ENCODE measurements at places on chromosomes 5 and 9.

GRCh38 chr5:91272858-91273257 is 110.3 kb downstream of the ARRDC3 start:
- no peak for DNase-seq

DNA sequence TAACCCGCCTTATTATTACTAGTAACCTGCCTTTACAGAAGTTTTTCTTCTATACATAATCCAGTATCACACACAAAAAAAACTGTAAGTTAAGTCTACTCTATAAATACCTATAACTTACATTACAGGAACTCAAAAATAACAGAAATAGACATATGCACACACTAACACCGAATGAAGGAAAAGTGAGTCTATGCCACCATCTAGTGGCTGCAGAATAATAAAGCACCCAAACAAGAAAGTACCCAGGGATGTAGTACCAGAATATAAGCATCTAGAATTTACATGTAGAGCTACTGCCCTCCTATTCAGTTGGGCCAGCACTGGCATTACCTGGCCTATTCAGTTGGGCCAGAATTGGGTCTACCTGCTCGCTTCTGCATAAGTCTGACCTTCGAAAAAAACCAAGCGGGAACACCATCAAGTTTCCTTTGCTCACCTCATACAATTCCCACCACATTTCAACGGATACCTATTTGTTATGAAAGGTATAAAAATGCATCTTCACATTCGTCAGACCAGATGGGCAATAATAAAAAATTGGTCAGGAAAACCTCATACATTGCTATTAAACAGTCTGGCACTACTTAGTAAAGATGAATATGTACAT is 4.0 kb upstream of the NIPSNAP3A start:
- no peak for DNase-seq

- DNase-seq = no peak
These were observed 62.0 kb downstream of the PSMB7 start for GRCh38 chr9:124353166-124353768.

GRCh38 chr5:171157775-171158174 is 151.3 kb upstream of the TLX3 start:
- no peak for DNase-seq

DNA sequence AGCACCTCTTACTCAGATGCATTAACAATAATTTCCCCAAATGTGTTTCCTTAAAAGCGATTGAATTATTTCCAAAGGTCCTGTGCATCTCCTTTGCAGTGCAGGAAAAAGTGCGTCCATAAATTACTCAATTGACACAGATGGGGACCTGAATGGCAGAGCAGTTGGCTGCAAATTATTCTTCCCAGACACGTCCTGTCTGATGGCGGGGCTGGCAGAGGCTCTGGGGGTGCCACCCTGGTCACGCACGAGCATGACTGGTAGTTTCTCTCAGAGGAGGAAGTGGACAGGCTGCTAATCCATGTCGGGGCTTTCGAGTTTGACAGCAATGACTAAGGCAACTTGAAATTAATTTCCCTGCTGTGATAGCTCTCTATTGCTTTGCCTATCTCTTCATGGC is 264.8 kb upstream of the BRINP1 start:
- DNase-seq = no peak

DNA sequence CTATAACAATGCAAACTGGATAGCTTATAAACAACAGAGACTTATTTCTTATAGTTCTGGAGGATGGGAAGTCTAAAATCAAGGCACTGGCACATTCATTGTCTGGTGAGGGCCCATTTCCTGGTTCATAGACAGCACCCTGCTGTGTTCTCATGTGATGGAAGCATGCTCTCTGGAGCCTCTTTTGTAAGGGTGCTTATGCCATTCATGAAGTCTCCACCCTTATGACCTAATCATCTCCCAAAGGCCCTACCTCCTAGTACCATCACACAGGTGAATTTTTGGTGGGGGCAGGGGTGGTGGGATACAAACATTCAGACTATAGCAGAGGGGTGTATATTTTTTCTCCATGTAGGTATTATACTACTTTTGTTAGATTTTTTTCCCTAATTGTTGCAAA is 92.4 kb downstream of the UNC13B start:
- no peak for DNase-seq

- no peak for DNase-seq
These were observed 99.9 kb downstream of the GABRB2 start for GRCh38 chr5:161446655-161447054.

- DNase-seq = no peak
These were observed 24.7 kb upstream of the TMEM250 start for GRCh38 chr9:136143215-136144001.

GRCh38 chr5:91288118-91288916 is 94.8 kb downstream of the ARRDC3 start:
- no peak for DNase-seq

DNA sequence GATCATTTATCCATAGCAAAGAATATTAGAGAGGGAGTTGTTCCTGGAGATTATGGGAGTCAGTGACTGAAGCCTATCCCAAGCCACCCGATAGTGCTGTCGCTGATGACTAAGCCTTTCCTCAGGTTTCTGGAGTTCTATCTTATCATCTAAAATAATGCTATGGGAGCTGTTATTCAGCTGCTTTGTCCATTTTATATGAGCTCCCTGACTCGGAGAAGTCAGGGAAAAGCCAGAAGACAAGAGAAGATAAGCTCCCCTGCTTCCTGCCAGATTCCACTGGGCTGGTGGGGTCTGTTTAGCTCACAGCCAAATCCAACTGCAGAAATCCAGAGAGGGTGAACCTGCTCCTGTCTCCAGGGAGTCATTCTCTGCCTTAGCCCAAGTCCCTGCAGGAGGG is 148.2 kb downstream of the DROSHA start:
- no peak for DNase-seq

- DNase-seq = no peak
These were observed 72.5 kb downstream of the SEMA6A start for GRCh38 chr5:116502138-116502537.

GRCh38 chr9:104993291-104993963 is 65.5 kb upstream of the ABCA1 start:
- DNase-seq = no peak

- DNase-seq = no peak
These were observed 148.3 kb upstream of the CD180 start for GRCh38 chr5:67344870-67345269.

DNA sequence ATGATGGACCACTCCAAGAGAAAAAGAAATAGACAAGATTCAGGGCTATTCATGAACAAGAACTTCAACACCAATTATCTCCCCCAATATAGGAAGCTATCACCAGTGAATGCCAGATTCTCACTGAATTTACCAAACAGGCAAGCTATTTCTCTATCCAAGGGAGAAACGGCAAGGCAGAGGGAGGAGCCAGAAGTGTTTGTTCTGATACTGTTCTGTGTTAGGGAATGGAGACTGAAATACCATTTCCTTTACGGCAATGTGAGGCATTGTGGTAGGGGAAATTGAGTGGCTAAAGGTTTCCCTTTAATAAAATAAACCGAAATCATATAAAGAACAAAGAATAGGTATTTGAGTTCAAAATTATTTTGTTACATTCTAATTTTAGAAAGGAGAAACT is 68.0 kb upstream of the ALDH1A1 start:
- DNase-seq = no peak

- no peak for DNase-seq
These were observed 10.9 kb downstream of the SHOC1 start for GRCh38 chr9:111783857-111784256.

DNA sequence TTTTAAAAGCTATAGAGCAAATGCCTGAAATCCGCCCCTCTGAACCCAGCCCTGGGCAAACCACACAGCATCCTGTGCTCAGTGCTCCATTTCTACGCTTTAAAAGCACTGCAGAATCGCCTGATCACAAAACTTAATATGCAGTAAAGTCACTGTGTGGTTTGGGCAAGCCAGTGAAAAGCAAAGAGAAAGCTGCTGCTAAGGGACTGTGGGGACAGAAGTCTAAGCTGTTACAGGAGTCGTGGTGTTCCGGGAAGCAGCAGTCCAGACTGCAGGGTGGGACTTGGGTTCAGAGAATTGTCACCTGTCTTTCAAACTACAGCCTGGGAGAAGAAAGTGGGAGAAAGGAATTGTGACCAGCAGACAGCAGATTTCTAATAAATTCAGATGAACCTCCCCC is 8.2 kb downstream of the RAPGEF1 start:
- peak; percentile 32 for DNase-seq

DNA sequence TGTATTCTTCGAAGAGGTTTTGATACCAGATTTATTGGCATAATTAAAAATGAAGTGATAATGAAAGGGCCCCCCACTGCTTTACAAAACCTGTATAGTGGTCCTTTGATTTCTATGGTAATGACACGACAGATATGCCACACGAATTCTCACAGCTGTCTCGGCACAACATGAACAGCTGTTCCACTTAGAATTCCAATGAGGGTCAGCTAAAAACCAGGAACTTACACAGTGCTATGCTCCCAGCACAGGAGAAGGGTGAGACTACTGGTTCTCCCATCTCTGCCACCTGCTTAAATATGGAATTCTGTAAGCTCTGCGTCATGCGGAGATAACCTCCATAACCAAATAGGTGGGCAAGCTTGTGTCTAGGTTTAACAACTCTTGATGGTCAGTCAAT is 183.0 kb upstream of the EFNA5 start:
- no peak for DNase-seq

GRCh38 chr5:180433032-180433422 is 61.2 kb upstream of the CNOT6 start:
- DNase-seq = no peak

GRCh38 chr5:75656311-75657003 is 45.2 kb downstream of the ANKDD1B start:
- DNase-seq = no peak

DNA sequence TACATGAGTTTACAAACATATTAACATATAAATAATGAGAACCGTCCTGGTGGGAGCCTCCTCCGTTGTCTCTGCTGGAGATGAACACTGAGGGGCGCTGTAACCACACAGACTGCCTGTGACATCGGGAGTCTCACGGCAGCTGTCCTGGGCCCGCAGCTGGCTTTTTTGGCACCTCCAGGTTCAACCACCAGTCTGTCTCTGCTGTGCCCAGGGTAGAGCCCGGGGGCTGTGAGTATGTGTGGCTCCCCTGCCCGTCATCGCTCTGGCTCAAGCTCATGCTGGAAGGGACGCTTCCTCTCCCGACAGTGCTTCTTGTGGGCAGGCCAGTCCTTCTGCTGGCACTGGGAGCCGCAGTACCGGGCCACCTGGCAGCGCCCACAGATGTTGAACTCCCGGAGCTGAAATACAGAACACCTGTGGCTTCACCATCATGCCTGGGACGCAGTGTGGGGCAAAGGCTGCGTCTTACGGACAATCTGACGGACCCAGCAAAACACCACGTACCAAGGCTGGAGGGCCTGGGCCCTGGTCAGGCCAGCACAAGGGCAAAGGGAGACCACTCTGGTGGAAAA is 3.6 kb upstream of the DPH7 start:
- no peak for DNase-seq

GRCh38 chr9:131688377-131688776 is 51.5 kb downstream of the RAPGEF1 start:
- no peak for DNase-seq

GRCh38 chr5:111225926-111226325 is 1.7 kb downstream of the CAMK4 start:
- DNase-seq = no peak

DNA sequence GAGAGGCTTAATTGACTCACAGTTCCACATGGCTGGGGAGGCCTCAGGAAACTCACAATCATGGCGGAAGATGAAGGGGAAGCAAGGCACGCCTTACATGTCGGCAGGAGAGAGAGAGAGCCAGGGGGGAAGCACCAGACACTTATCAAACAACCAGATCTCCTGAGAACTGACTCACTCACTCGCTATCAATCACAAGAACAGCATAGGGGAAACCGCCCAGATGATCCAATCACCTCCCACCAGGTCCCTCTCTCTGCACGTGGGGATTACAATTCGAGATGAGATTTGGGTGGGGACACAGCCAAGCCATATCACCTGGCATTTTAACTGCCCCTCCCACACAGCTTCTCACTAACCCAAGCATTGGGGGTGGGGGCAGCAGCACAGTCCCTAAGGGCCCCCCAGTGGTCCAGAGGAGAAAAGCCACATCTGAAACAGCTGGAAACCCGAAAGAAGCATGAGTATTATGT is 76.1 kb upstream of the ASS1 start:
- no peak for DNase-seq

DNA sequence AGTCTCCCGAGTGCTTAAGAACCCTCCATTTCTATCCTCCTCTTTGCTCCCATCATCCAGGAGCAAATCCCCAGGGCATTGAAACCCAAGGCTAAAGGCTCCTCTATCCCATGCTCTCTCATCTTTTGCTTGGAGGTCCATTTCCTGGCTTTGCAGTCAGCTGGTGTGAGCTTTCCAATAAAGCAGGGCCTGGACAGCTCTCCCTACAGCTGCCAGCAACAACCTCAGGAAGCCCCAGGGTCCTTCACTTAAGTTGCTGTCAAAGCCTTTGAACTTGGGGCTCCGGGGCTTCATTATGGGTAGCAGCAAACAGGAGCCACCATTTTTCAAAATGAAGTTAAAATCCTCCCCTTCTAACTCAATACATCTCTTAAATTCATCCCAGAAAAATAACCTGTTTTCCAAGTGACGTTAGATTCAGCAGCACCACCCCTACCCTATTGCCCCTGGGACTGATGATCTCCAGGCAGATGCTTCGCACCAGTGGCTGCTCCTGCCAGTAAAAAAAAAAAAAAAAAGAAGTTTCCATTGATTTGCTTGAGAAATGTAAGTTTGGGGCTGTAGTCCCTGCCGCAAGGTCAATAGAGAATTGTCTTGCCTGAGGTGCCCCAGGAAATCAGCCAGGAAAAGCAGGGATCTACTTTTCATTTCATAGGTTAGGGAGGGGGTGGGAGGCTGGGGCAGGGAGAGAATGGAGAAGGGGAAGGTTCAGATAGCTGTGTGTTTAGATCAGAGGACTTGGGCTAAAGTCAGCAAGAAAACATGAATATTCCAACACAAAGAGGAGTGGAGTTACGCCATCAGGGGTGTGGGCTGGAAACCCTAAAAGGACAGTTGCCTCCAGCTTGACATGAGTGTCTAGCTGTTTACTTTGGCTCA is 83.8 kb upstream of the IL6ST start:
- no peak for DNase-seq

- DNase-seq = no peak
These were observed 73.7 kb downstream of the ARHGEF37 start for GRCh38 chr5:149654883-149655505.

DNA sequence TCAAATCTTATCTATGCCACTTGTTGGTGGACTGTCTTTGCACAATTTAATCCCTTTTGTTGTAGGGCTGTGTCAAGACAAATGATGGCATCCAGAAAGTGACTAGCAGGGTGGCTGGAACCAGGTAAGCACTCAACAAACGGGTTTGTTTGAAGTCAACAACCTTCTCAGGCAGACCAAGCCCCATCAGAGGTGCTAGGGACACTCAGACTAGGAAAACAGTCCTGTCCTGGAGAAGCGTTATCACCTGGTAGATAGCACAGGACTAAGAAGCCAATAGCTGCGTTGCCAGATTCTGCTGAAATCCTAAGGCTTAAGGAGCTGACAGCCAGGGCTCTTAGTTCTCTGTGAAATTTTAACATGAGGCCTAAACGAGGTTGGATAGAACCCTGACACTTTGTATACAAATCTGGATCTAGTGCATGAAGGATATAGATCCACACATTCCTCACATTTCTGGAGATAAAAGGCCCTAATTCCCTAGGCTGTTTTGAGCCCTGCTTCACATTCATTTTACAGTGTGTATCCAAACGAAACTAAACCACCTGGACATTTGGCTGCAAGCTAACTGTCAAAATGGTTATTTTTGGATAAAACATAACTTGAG is 179.8 kb downstream of the DCP2 start:
- no peak for DNase-seq

Measured in NK-92 treated with Interleukin-12 subunit alpha and Interleukin-12 subunit beta, amount 100 ng/mL, for 24 hours (cell line).